ENCODE measurements at places on chromosomes 1 and 21.

GRCh38 chr1:193181985-193182384, 4.4 kb downstream of the B3GALT2 start:
- DNase-seq: no peak

DNA sequence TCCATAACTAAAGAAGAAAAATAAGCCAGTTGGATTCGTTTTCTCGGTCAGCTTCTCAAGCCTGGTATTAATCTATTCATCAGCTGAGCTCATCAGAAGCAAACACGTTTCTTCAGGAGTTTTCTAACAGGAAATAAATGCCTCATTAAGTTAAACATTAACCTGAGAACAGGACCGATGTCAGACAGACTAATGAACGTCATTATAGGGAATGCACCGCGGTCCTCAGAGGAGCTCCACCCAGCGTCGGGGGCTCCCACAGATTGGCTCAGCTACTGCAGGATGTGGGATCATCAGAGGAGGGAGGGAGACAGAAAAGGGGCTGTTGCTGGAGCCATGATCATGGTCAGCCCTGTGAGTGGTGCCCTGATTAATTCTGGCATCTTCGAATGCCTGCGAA, 615.4 kb downstream of the PTPRU start:
- DNase-seq: no peak

DNA sequence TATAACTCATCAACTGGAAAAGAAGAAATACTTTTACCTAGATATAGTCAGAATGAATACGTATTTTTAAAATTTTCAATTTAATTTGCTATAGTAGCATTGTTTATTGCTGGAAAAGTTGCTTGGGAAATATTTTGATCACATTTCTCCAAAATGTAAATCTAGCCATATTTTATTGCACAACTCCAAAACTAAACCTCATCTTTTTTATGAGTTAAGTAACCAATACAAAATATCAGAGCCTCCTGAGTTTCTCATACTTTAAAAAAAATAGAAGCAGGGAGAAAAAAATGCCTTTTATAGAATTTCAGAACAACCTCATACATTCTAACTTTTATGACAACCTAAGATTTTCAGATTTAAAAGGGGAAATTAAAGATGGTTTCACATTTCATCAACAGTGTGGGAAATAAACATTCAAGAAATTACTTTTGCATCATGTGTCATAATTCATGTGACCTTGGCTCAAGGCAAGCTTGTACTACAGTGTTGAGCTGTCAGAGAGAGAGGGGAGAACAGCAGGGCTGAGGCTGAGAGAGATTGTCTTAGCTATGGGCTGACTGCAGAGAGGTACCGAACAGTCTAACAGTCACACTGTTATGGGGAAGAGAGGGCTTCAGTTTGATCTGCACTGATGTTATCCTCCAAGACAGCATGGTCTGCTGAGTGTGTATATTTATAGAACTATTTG, 519.0 kb downstream of the LTN1 start:
- DNase-seq: no peak

DNA sequence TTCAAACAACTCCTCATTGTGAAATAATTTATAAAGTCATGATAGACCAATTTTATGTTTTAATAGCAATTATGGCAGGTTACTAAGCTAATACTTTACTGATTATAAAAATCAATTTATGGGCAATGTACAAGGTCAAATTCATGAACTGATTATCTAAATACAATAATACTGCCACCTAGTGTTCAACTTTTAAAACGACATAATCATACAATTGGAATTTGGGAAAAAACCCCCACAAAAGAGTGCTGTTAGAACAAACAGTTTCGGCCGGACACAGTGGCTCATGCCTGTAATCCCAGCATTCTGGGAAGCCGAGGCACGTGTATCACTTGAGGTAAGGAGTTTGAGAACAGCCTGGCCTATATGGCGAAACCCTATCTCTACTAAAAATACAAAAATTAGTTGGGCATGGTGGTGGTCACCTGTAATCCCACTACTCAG, 14.0 kb downstream of the GTF2B start:
- DNase-seq: no peak

- DNase-seq: peak; percentile 46
Observed at GRCh38 chr1:37682334-37682987, 9.9 kb upstream of the CDCA8 start.

DNA sequence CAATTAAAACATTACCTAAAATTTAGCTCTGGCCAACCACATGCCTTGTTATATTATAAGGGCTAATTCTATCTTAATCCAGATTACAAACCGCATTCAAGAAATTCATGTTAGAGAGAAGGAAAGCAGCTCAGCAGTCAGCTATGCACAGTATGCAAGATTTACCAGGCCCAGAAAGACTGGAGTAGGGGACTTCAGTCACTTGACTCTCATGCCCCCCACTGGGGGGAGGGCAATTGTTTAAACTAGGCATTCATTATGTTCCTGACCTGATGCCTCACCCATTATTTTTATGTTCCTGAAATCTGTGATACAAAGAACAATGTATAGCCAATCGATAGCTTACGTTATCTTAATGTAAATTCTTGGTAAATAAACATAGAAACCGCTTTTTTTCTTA, 96.9 kb downstream of the ZNF644 start:
- no peak for DNase-seq
